Activated naive CD8-positive, alpha-beta T cell treated with anti-CD3 and anti-CD28 coated beads for 36 hours (primary cell): ENCODE measurements at places on chromosomes 5 and 9. TPM values are rescaled to one million over a fixed set of nuclear protein-coding genes. Genes with fewer than 3 reads are reported as not detected.

GRCh38 chr5:138579517-138579863 is 4.3 kb upstream of the HSPA9 start:
- no peaks in the 10 kb centered on the region for H3K27me3 ChIP-seq
- peaks cover 7% of the 10 kb centered on the region for H3K4me1 ChIP-seq
- no peak overlapping the region for H3K27ac ChIP-seq
- peaks cover 12% of the 10 kb centered on the region for H3K36me3 ChIP-seq
- no peak overlapping the region for H3K4me3 ChIP-seq
- no peak for DNase-seq

Gene NMUR2
- not detected for total RNA-seq

Gene CFAP77
- not detected for total RNA-seq

Gene TMOD1
- total RNA-seq: 1.5 TPM
